GM04504 (cell line): ENCODE measurements at places on chromosomes 2 and 18.
A peak's percentile ranks its signal among the peaks of the same experiment; 100 is the strongest.

DNA sequence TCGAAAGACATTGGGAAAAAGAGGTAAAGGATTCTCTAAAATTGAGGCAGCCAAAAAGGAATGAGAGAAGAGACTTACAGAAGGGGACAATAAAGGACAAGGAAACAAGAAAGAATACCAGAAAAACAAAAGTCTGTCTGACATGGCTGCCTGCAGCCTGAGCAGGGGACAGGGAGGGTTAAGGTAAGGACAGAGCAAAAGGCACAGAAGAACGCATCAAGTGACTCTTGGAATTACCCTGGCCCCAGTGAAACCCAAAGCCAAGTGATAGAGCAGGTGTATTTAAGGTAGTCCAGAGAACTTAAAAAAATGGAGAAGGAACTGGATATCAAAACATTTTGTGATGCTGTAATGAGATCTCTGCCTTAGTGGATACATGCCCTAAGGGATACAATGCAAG lies 47.1 kb upstream of the XIRP2 start:
- no peak for DNase-seq

GRCh38 chr2:41828052-41828643 lies 219.7 kb upstream of the PKDCC start:
- no peak for DNase-seq

GRCh38 chr2:99858951-99859596 lies 283.3 kb downstream of the AFF3 start:
- peak; percentile 54 for DNase-seq

DNA sequence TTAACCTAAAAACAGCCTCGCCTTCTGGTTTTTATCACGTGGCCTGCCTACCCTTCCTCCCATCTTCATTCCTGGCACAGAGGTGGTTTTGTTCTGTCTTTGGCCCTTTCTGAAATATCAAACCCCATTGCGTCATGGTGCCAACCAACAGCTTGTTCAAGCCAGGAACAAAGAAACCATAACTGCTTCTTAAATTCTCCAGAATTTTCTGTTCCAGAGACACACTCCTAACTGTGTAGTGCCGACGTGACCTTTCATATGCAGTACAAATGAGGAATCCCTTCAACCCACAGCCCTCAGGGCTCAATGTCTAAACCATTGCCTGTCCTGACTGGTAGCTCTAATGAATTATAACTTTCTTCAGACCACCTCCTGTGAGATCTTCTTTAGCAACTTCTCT lies 82.2 kb upstream of the TNP1 start:
- no peak for DNase-seq

GRCh38 chr2:218811382-218811781 lies 20.2 kb downstream of the PRKAG3 start:
- no peak for DNase-seq

GRCh38 chr2:138470941-138471340 lies 30.6 kb upstream of the SPOPL start:
- no peak for DNase-seq
